ENCODE measurements at places on chromosomes 12 and 14.

- DNase-seq: no peak
These were observed 102.2 kb downstream of the GPHN start for GRCh38 chr14:66610154-66610563.

- peak; percentile 64 for DNase-seq
These were observed 5.7 kb downstream of the WNT5B start for GRCh38 chr12:1634590-1635191.

- DNase-seq: no peak
These were observed 122.1 kb upstream of the NOS1 start for GRCh38 chr12:117483501-117483900.

GRCh38 chr12:130830246-130830551 is 8.9 kb downstream of the STX2 start:
- no peak for DNase-seq

- no peak for DNase-seq
These were observed 330.6 kb upstream of the NAV3 start for GRCh38 chr12:77500089-77500488.

DNA sequence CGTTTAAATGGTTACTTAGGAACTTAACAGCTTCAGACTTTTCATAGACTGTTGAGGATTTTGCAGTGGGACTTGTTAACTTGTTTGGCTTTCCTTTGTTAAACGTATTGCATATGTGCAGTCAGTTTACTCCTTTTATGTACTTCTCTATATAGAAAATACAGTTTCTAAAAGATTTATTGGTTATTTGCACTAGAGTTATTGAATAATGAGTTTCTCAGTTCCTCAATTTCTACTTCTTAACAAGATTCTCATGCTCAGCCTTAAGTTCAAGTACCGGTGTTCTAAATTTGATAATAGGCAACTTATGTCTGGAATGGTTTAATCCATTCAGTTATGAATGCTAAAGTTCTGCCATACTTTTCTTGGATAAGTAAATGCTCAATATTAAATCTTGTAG is 919 bp downstream of the PSMA3 start:
- no peak for DNase-seq

DNA sequence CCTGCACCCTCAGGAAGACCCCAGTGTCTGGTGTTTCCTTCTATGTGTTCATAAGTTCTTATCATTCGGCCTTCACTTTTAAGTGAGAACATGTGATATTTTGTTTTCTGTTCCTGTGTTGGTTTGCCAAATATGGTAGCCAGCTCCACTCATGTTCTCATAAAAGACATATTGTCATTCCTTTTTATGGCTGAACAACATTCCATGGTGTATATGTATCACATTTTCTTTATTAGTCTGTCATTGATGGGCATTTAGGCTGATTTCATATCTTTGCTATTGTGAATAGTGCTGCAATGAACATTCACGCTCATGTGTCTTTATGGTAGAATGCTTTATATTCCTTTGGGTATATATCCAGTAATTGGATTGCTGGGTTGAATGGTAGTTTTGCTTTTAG is 645.1 kb downstream of the SLC16A7 start:
- no peak for DNase-seq
